ENCODE measurements at places on chromosomes 12 and 14.

- DNase-seq = no peak
Observed at GRCh38 chr12:52210186-52210924, 18.5 kb upstream of the KRT80 start.

- DNase-seq = no peak
Observed at GRCh38 chr12:18723752-18724151, 14.1 kb downstream of the PLCZ1 start.

- DNase-seq = no peak
Observed at GRCh38 chr12:71193041-71193440, 35.2 kb upstream of the TSPAN8 start.

- no peak for DNase-seq
Observed at GRCh38 chr14:88379706-88380343, 5.6 kb upstream of the SPATA7 start.

- DNase-seq = no peak
Observed at GRCh38 chr14:22174412-22175277, 414.4 kb downstream of the DAD1 start.

- no peak for DNase-seq
Observed at GRCh38 chr12:53960187-53961024, 5.7 kb downstream of the HOXC12 start.

GRCh38 chr12:72570601-72571000 is 298.4 kb downstream of the TRHDE start:
- no peak for DNase-seq

- DNase-seq = no peak
Observed at GRCh38 chr14:52693036-52693435, 2.3 kb downstream of the ERO1A start.

DNA sequence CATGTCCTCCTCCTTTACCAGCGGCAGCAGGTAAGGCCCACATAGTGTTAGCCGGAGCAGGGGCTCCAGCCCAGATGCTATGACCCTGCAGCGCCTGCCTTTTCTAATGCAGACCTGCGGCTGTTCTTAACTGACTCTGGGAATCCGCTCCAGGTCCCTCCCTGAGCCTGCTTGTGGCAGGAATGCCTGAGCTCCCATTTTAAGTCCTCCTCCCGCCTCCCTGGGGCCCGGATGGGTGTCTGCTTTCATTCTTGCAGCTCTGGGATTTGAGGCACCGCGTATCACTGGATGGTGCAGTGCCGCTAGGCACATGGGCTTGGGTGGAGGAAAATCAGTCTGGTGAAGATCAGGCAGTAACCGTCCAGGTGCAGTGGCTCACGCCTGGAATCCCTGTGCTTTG is 7.6 kb downstream of the TSPAN9 start:
- DNase-seq = no peak

DNA sequence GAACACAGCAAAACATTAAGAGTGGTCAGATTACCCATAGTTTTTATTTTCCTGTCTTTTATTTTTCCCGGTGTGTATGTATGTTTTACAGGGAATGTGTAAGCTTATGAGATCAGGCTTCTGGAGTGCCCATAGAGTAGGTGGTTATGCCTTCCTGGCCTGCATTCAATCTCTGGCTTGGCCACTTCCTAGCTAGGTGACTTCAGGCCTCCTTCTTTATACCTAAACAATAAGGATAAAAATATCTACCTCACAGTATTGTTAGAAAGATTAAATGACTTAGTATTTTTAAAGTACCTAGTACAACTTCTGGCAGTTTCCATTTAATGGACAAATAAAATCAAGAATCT is 42.4 kb downstream of the ITPR2 start:
- no peak for DNase-seq

DNA sequence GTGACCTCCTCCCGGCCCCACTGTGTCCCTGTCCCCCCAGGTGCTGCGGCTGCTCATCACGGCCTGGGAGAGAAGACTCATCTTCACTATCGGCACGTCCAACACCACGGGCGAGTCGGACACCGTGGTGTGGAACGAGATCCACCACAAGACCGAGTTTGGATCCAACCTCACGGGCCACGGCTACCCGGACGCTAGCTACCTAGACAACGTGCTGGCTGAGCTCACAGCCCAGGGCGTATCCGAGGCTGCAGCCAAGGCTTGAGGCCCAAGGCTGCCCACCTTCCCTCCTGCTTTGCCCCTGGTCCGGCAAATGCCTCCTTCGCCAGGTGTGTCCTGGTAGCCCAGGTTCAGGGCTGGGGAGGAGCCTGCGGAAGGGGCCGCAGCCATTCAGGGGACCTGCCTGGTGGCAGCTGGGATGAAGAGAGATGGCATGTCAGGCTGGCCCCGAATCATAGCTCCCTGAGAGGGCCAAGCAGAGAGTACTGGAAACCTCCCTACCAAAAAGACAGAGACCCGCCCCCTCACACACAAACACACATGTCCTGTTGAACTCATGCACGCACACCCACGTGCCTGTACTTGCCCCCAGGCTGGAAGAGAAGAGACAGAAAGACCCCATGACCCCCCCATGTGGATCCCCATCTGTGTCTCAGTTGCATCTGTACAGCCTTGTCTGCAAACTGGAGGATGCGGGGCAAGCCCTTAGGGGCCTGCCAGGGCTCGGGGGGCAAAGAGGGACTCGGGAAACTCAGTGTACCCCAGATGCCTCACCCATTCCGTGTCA is 38.7 kb downstream of the RASAL1 start:
- DNase-seq = no peak

- peak; percentile 47 for DNase-seq
Observed at GRCh38 chr12:29317556-29318363, 63.2 kb downstream of the ERGIC2 start.

GRCh38 chr14:90780519-90780918 is 35.7 kb downstream of the TTC7B start:
- no peak for DNase-seq

GRCh38 chr12:5899675-5900074 is 45.4 kb downstream of the ANO2 start:
- DNase-seq = no peak

- no peak for DNase-seq
Observed at GRCh38 chr12:93168751-93169150, 209.0 kb upstream of the NUDT4 start.

DNA sequence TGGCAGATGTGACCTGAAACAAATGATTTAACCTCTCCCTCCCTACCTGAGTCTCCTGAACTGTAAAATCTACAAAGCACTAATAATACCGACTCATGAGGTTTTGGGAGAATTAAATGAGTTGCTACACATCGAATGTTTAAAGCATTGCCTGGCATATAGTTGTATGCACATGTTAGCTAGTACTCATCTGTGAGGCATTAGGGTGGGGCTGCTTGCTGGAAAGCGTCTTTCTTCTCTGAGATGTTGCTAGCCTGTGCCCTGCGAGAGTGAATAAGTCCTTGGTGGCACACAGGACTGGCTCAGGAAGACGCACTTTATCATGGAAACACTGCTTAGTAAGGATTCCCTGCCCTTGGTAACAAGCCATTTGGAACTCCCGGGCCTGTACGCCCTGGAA is 6.1 kb downstream of the RAPGEF3 start:
- no peak for DNase-seq

DNA sequence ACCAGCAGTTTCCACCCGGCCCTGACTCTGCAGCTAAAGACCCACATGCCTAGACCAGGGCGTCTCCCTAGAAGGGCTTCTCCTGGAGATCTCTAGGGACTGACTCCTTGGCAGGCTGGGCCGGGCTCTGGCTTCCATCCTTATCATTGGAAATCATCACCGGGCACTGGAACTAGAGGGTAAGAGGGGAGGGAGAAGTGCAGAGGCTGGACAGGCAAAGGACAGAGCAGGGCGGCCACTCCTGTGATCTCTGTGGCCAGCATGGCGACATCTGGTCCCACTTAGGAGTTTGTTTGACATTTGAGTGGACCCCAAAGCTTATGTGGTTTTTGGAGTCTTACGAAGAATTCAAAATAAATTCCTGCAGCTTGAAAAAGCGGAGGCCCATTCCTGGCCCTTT is 7.1 kb downstream of the LTBP2 start:
- no peak for DNase-seq

DNA sequence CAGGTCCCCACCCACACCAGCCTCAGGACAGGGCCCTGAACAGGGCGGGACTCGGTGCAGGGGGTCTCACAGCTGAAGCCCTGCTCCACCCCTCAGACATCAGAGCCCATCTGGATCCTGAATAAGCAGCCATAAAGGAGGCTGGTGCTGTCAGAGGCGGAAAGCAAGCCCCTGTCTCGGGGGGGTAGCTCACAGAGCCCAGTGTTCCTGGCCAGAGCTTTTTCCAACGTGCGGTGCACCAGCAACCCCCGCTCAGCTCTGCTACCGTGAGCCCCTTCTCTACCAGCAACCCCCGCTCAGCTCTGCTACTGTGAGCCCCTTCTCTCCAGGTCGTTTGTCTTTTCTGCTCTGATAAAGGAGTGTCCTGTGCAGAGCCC is 136.5 kb upstream of the SFSWAP start:
- no peak for DNase-seq

- DNase-seq = no peak
Observed at GRCh38 chr12:78600541-78600940, 264.0 kb upstream of the SYT1 start.

- DNase-seq = no peak
Observed at GRCh38 chr12:13546231-13546630, 349.7 kb downstream of the EMP1 start.

- DNase-seq = no peak
Observed at GRCh38 chr12:104467346-104467837, 10.6 kb downstream of the CHST11 start.

DNA sequence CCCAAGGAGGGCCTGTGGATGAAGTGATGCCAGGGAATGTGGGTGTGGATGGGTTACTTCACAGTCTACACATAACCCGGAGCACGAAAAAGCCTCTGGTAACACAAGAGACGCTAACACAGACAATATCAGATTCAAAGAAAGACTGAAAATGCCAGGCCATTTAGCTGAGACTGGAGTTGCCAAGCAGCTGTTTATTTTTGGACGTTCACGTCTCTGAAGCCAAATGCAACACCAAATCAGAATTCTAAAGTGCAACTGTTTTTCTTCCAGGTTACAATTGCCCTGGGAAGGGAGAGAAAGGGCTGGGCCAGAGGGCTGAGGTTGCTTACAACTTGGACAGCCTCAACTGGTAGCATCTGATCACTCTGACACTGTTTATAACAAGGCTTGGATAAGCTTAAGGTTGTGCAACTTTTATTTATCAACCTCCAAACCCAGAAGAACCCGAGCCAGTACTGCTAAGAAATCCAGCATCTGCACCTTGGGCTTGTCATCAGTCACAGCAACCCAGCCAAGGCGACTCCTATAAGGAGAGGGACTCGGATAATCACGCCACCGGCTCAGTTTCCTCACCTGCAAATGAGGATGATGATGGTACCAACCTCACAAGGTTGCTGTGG is 24.8 kb downstream of the NUAK1 start:
- DNase-seq = no peak

GRCh38 chr12:117370588-117370987 is 9.2 kb upstream of the NOS1 start:
- no peak for DNase-seq

- no peak for DNase-seq
Observed at GRCh38 chr14:100376751-100377171, 53.6 kb downstream of the SLC25A47 start.

- no peak for DNase-seq
Observed at GRCh38 chr12:132227118-132227517, 82.9 kb downstream of the NOC4L start.

DNA sequence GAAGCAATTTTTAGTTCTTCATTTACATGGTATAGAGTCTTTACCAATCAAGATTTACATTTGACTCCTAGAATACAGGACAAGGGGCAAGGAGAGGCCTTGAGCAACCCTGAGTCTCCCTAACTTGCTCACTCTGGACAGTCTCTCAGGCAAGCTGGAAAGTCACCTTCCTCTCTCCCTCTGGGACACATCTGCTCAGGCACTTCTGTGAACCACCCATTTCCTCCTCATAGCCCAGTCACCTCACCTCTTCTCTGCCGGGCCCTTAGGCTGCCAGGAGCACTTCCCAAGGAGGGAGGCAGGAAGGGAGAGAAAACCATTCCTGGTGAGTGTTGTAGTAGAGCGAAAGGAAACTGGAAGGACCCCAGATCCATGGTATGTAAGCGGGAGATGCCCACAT is 202.8 kb downstream of the TTC7B start:
- no peak for DNase-seq

DNA sequence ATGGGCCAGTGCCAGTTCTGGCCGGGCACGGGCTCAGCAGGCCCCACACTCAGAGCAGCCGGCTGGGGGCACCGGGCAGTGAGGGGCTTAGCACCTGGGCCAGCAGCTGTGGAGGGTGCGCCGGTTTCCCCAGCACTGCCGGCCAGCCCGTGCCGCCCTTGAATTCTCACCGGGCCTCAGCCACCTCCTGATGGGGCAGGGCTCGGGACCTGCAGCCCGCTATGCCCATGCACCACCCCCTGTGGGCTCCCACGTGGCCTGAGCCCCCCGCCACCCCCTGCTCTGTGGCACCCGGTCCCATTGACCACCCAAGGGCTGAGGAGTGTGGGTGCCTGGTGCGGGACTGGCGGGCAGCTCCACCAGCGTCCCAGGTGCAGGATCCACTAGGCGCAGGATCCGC is 15.4 kb upstream of the GTF2A1 start:
- DNase-seq = no peak

DNA sequence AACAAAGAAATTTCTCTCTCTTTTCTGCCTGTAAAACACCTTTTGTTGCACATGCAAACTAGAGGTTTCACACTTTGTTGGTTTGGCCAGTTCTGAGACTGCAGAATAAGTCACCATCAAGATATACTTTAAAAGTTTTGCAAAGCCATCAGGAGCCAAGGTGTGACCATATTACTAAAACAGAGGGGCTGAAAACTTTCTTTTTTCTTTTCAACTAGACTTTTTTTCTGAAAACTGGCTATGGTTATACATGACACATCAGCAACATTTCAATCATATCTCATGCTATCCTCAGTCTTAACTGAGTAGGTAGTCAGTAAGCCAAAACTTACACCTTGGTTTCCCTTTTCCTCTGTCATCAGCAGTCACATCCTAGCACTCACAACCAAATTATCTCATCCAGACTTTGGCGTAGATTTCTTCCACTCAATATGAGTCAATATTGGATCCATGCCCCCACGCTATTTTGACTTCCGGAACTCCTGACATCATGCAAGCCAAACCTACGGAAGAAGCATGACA is 4.1 kb upstream of the IFNG start:
- DNase-seq = no peak

GRCh38 chr12:45138609-45139008 is 77.3 kb upstream of the ANO6 start:
- DNase-seq = no peak

GRCh38 chr14:105187935-105188524 is 6.9 kb upstream of the NUDT14 start:
- no peak for DNase-seq

Measured in central memory CD4-positive, alpha-beta T cell (primary cell).